ENCODE measurements at places on chromosomes 3 and 15. TPM values are rescaled to one million over a fixed set of nuclear protein-coding genes. Genes with fewer than 3 reads are reported as not detected.
A peak's percentile ranks its signal among the peaks of the same experiment; 100 is the strongest.

DNA sequence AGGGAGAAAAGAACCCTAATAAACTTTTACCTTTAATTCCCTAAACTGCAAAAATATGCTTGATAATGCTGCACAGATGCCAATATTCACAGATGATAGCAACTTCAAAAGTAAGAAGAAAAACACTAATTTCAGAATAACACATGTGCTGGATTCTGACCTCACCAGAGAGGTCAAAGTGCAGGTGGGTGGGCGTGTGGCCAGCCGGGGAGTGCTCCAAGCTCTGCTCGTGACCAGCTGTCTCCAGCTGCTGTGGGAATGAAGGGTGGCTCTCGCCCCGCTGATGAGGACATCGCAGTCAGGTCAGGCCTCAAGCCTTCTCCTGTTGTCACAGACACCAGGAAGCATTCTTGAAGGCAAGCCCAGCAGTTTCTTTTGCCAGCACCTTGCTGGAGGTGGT lies 57.1 kb downstream of the ADAMTS17 start:
- H3K4me3 ChIP-seq: no peak overlapping the region
- H3K27ac ChIP-seq: no peak overlapping the region
- no peaks in the 10 kb centered on the region for H3K27me3 ChIP-seq
- H3K4me1 ChIP-seq: no peaks in the 10 kb centered on the region

DNA sequence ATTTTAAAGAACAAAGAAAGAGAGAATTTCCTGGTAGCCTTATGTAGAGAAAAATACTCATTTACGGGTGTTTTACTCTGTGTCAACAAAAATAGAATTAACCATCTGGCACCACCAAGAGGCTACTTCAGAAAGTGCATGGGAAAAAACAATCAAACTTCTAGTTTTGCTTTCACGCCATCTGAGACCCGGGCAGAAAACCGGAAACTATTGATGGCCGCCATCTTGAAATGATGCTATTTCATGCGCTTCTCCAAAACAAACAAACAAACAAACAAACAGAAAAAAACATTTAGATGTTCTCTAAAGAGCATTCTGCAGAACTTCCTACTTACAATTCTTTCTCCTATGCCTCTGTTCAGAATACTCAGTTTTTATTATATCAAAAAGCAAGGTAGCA lies 49.4 kb upstream of the SYNPR start:
- DNase-seq: peak; percentile 16
- H3K27ac ChIP-seq: no peak overlapping the region
- H3K4me1 ChIP-seq: no peaks in the 10 kb centered on the region
- H3K36me3 ChIP-seq: no peaks in the 10 kb centered on the region

- peaks cover 21% of the 10 kb centered on the region for H3K4me1 ChIP-seq
- H3K4me3 ChIP-seq: no peak overlapping the region
- H3K27me3 ChIP-seq: no peaks in the 10 kb centered on the region
- H3K27ac ChIP-seq: no peak overlapping the region
Measured at GRCh38 chr3:161443921-161444693, 52.5 kb upstream of the OTOL1 start.

GRCh38 chr3:183583331-183584245 lies 28.1 kb upstream of the KLHL6 start:
- peaks cover 27% of the 10 kb centered on the region for H3K4me1 ChIP-seq
- no peak for DNase-seq
- no peaks in the 10 kb centered on the region for H3K36me3 ChIP-seq
- H3K27ac ChIP-seq: no peak overlapping the region
- no peak overlapping the region for H3K4me3 ChIP-seq

The LOXL1 gene
- 0.51 TPM for total RNA-seq

The CPB1 gene
- total RNA-seq: not detected

GRCh38 chr15:40928821-40929659 lies at the start of gene DLL4:
Gene DLL4, plus strand, starts transcription at chr15:40929340. Its CDS starts 329 bp downstream, at chr15:40929669.
- peak; percentile 54 for DNase-seq
- H3K27ac ChIP-seq: no peak within 1 kb of the TSS
- H3K27me3 ChIP-seq: peaks cover 71% of the 10 kb centered on the region
- no peaks in the 10 kb centered on the region for H3K36me3 ChIP-seq

DNA sequence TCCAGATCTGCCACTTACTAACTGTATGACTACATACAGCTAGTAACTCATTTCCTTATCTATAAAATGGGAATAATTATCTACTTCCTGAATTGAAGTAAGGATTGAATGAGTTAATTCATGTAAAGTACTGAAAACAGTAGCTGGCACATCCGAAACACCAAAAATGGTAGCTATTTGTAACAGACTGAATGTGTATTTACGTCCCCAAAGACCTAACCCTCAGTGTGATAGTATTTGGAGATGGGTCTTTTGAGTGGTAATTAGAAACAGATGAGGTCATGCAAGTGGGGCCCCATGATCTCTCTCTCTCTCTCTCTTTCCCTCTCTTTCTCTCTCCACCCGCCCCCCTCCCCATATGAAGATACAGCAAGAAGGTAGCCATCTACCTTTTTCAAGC lies 146.2 kb downstream of the PLCH1 start:
- no peak for DNase-seq
- H3K36me3 ChIP-seq: no peaks in the 10 kb centered on the region
- no peak overlapping the region for H3K27ac ChIP-seq
- no peaks in the 10 kb centered on the region for H3K27me3 ChIP-seq
- H3K4me1 ChIP-seq: peaks cover 44% of the 10 kb centered on the region

The TLR9 gene
- not detected for total RNA-seq

The CPOX gene
- 35.2 TPM for total RNA-seq

The SLC22A13 gene
- total RNA-seq: not detected

- no peaks in the 10 kb centered on the region for H3K27me3 ChIP-seq
- no peaks in the 10 kb centered on the region for H3K4me1 ChIP-seq
- DNase-seq: no peak
Measured at GRCh38 chr3:180657094-180657493, 22.2 kb downstream of the CCDC39 start.

DNA sequence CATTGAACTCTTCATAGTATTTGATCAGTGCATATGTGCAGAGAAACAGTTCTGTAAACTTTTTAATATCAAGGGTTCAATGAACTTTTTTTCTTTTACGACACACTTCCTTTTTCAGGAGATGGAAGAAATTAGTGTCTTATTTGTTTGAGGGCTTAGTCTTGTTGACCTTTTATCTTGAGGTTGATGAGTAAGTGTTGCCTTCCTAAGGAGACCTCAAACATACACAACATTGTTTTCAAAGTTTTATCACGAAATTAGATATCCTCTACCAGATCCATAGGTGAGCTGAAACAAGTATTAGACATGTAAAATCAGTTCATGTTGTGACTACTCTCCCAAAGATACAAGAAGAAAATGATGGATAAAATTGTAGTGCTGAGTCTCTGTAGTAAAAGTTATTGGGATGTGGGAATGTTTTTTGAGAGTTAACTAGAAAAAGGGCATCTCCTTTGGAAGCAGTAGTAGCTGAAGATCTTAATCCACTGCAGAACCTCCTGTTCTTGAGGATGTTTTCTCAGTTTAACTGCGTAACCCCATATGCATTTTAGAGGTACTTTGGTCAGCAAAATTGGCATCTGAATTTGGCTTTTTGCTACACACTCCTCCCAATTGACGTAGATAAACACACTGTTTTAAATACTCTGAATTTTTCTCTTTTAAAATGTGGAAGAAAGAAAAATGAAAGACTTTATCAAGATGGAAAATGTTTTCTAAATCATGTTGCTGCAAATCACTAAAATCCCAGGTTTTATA lies 116.8 kb downstream of the GALK2 start:
- H3K27ac ChIP-seq: no peak overlapping the region
- no peak overlapping the region for H3K4me3 ChIP-seq
- no peak for DNase-seq

GRCh38 chr15:100131321-100132224 lies 210.2 kb downstream of the ADAMTS17 start:
- peak overlapping the region; percentile 55 for H3K4me3 ChIP-seq
- H3K4me1 ChIP-seq: peaks cover 14% of the 10 kb centered on the region
- H3K27me3 ChIP-seq: peaks cover 1% of the 10 kb centered on the region
- no peak overlapping the region for H3K27ac ChIP-seq
- DNase-seq: peak; percentile 61

The PGBD4 gene
- 1.3 TPM for total RNA-seq

- DNase-seq: no peak
- no peaks in the 10 kb centered on the region for H3K36me3 ChIP-seq
- H3K27ac ChIP-seq: no peak overlapping the region
- H3K4me1 ChIP-seq: peaks cover 15% of the 10 kb centered on the region
Measured at GRCh38 chr15:82945326-82945725, 7.2 kb downstream of the HOMER2 start.

DNA sequence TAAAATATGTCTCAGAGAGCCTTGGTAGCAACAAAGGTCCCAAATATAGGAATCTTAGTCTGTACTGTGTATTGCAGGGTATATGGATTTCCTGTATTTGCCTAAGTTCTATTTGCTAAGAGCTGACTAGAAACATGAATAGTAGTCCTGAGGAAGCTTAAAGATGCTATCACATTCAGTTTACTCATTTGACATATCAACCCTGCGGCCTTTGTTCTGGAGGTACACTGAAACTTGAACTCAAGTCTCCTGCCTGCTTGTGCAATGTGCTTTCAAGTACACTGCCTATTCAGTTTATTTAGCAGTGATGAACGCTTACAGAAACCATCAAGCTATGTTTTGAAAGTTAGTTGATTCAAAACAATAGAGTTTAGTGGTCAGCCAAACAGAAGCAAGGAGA lies 21.1 kb downstream of the IL1RAP start:
- H3K27me3 ChIP-seq: no peaks in the 10 kb centered on the region
- H3K4me1 ChIP-seq: peaks cover 67% of the 10 kb centered on the region

GRCh38 chr15:94417501-94418293 lies 186.3 kb downstream of the MCTP2 start:
- no peak for DNase-seq
- H3K4me3 ChIP-seq: no peak overlapping the region
- no peaks in the 10 kb centered on the region for H3K27me3 ChIP-seq
- H3K27ac ChIP-seq: no peak overlapping the region

GRCh38 chr3:83816653-83817052 lies 1142.1 kb upstream of the CADM2 start:
- H3K36me3 ChIP-seq: no peaks in the 10 kb centered on the region
- H3K27me3 ChIP-seq: no peaks in the 10 kb centered on the region
- no peak overlapping the region for H3K27ac ChIP-seq
- no peak for DNase-seq
- H3K4me1 ChIP-seq: no peaks in the 10 kb centered on the region

DNA sequence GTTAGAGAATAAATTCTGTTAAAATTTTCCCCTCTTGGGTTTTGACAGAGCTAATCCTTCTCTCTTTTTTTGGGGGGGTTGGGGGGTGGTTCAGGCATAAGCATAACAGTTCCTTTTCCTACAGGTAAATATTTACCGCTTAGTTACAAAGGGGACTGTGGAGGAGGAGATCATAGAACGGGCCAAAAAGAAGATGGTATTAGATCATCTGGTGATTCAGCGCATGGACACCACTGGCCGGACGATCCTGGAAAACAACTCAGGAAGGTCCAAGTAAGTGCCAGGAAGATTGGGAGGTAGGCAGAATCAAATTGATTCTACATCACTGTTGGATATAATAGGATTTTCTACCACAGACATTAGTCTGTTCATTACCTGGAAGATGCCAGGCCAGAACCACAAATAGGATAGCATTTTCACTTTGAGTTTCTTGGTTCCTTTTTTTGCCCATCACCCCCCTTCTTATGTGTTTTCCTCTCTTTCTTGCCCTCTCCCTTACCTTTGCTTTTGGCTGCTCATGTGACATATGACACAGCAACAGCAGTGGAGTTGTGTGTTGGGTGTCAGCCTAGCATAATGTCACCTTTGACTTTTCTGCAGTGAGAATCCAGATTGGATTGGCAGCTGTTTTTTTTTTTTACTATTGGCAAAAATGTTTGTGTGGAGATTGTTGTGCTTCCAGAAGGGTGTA lies 79.0 kb downstream of the CHD2 start:
- peaks cover 36% of the 10 kb centered on the region for H3K36me3 ChIP-seq
- H3K27ac ChIP-seq: no peak overlapping the region
- no peak overlapping the region for H3K4me3 ChIP-seq
- no peaks in the 10 kb centered on the region for H3K27me3 ChIP-seq
- DNase-seq: no peak

The FANCD2 gene
- total RNA-seq: 51.9 TPM

DNA sequence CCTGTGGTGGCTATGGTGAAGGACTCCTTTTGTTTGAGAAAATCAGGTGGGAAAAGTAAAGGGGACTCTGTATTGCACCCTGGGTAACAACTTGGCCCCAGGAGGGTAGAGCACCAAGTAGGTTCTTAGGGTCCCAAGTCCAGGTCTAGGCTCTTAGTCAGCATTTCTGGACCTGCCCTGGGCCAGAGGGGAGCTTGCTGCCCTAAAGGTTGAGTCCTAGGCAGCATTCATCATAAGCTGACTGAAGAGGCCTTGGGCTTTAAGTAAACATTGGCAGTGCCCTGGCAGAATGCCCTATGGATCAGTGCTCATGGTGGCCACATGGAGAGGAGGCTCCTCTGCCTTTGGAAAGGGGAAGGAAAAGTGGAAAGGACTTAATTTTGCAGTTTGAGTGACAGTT lies 268.5 kb upstream of the CTNNB1 start:
- H3K4me3 ChIP-seq: no peak overlapping the region
- no peak overlapping the region for H3K27ac ChIP-seq
- H3K27me3 ChIP-seq: no peaks in the 10 kb centered on the region

GRCh38 chr3:10432156-10432845 lies 73.1 kb downstream of the ATP2B2 start:
- DNase-seq: no peak
- no peaks in the 10 kb centered on the region for H3K27me3 ChIP-seq
- no peak overlapping the region for H3K4me3 ChIP-seq
- no peaks in the 10 kb centered on the region for H3K36me3 ChIP-seq
- no peak overlapping the region for H3K27ac ChIP-seq

The SLITRK3 gene
- total RNA-seq: not detected

DNA sequence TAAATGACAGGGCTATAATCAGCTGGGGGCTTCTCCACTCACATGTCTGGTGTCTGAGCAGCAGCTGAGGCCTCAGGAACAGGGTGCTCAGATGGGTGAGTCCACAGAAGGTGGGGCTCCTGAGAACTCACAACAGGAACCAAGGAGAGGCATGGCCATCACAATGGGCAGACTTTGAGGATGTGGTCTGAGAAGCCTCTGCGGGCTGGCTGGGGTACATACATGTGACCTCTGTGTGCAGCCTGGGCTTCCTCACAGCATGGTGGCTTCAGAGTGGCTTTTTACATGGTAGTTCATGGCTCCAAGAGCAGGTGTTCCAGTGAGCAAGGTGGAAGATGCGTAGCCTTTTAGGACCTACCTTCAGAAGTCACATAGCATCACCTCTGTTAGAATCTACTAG lies 58.8 kb downstream of the TRPC1 start:
- H3K27ac ChIP-seq: no peak overlapping the region
- no peaks in the 10 kb centered on the region for H3K27me3 ChIP-seq
- no peak overlapping the region for H3K4me3 ChIP-seq
- no peak for DNase-seq
- H3K4me1 ChIP-seq: no peaks in the 10 kb centered on the region
- H3K36me3 ChIP-seq: 0 out of 2 replicates have a peak, but pooled peaks cover 1% of the 10 kb centered on the region

Data from HepG2 (cell line).